ENCODE measurements at places on chromosomes 12 and 14.
A peak's percentile ranks its signal among the peaks of the same experiment; 100 is the strongest.

- DNase-seq, result no peak
Measured at GRCh38 chr12:54376596-54376995, 7.9 kb downstream of the ZNF385A start.

DNA sequence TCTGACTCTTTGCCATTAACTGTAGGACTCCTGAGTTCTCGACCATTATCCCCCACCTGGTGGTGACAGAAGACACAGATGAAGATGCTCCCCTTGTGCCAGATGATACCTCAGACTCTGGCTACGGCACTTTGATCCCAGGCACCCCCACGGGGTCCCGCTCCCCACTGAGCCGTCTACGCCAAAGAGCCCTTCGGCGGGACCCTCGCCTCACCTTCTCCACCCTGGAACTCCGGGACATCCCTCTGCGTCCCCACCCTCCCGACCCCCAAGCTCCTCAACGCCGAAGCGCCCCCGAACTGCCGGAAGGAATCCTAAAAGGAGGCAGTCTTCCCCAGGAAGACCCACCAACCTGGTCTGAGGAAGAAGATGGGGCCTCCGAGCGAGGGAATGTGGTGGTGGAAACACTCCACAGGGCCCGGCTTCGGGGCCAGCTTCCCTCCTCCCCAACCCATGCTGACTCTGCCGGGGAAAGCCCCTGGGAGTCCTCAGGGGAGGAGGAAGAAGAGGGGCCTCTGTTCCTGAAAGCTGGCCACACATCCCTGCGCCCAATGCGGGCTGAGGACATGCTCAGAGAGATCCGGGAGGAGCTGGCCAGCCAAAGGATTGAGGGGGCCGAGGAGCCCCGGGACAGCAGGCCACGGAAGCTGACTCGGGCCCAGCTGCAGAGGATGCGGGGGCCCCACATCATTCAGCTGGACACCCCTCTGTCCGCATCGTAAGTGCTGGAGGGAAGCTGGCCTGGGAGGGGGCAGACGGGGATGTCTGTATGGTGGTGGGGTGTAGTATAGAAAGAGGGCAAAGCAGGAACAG is 14.4 kb downstream of the TNFRSF1A start:
- no peak for DNase-seq

DNA sequence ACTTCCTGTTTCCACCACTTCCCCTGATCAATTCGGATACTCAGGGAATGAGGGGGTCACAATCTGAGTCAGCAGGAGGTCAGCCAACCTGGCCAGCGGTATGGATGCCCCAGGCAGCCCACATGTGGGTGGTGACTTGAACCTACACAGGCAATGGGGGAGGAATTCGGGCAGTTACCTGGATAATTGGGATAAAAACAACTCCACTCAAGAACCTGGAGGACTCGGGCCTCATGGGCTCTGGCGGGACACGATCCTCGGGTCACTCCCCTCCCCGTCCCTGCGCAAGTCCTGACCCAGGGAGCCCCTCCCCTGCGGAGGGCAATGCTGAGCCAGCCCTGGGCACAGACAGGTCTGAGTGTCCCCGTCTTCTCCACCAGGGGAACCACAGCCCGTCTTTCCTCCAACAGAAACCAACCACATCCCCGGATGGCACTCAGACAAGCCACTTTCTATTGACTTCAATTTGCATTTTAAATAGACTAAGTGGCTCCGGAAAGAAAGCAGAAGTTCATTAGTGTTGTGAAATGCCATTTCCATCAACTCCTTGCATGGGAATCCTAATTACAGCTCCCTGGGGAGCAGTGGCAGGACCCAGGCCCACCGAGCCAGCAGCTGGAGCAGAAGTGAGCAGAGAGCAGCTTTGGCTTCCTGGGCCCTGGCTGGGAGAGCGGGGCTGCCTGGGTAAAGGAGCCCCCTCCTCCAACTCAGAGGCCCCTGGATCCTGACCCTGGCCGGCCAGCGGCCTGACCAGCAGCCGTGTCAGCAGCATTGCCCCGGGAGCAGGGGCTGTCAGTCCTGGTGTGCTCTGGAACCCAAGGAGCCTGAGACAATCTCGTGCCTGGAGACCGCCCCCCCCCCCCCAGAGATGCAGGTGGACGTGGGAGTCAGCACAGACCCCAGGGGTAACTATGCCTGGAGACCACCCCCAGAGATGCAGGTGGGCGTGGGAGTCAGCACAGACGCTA is 374.1 kb downstream of the ADGRD1 start:
- DNase-seq, result no peak

DNA sequence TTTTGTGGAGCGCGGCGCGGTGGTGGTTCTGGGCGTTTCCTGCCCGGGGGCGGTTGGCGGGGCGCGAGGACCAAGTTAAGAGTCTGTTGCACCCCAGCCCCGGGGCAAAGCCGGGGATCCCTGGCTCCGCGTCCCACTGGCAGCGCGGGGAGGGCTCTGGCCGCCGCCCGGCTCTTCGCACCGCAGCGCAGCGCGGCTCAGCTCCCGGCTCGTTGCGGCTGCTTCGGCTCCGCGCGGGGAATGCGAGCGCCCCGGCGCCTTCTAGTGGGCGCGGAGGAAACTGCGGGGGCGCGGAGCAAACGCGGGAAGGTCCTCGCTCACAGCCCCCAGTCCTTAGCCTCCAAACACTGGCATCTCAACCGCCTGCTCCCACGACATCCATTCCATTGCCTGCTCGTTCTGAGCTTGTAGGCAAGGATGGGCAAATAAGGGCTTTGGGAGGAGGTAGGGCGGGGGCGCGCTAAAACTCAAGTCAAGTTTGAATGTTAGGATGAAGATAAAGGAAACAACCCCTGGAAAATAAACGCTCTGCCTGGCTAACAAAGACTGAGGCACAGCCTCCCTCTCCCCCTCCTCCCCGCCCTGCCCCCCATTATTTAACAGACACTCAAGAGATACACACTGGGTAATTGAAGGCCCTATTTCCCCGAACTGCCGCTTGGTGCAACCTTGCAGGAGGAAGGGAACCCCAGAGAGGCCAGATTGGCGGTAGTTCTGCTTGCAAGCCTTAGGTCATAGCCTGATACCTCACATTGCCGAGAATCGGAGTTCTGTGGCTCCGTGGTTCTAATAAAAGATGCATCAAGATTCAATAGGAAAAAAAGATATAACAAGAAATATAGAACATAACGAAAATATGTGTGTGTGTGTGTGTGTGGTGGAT is at the start of gene B4GALNT1:
B4GALNT1 (minus strand) TSS at position 244 of the 883 bp plus-strand sequence. CDS start 1,069 bp downstream, outside the sequence.
- DNase-seq, result peak; percentile 38

DNA sequence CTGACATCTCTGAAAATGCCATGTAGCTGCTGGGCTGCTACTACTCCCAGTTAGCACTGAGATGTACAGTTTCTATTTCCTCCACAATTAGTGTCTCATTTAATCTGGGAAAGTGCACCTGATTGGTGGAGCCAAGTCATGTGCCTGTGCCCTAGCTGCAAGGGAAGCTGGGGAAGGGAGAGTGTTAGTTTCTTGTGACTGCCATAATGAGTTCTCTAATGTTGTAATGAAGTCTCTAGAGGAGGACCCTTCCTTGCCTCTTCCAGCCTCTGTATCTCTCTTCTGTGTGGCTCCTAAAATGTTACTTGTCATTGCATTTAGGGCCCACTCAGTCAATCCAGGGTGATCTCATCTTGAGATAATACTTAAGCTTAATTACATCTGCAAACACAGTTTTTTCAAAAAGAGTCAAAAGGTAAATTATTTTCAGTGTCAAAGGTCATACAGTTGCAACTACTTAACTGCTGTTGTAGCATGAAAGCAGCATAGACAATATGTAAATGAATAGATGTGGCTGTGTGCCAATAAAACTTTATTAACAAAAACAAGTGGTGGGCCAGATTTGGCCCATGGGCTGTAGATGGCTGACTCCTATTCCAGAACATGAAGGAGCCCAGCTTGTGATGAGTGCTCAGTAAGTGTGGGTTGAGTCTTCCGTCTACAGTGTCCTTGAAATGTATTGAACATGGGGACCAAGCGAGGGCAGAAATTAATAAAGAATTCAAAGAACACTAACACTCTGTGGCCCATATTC is 137.2 kb upstream of the MAP1LC3B2 start:
- no peak for DNase-seq

DNA sequence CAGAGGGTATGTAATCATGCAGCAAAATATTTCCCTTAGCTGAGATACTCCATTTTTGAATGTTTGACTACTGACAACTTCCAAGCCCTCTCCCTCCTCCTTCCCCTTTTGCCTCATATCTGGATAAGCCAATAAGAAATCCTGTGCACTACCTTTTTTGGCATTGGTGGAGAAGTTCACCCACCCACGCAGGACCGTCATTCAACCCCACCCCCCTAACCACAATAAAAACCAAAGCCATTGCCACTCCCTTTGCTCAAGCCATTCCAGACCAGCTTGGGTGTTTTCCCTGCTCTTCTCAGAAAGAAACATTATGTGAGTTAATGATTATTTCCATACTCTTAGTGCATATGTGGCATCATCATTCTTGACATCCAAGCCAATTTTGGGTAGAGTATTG is 176.7 kb downstream of the PTPN11 start:
- DNase-seq, result no peak

DNA sequence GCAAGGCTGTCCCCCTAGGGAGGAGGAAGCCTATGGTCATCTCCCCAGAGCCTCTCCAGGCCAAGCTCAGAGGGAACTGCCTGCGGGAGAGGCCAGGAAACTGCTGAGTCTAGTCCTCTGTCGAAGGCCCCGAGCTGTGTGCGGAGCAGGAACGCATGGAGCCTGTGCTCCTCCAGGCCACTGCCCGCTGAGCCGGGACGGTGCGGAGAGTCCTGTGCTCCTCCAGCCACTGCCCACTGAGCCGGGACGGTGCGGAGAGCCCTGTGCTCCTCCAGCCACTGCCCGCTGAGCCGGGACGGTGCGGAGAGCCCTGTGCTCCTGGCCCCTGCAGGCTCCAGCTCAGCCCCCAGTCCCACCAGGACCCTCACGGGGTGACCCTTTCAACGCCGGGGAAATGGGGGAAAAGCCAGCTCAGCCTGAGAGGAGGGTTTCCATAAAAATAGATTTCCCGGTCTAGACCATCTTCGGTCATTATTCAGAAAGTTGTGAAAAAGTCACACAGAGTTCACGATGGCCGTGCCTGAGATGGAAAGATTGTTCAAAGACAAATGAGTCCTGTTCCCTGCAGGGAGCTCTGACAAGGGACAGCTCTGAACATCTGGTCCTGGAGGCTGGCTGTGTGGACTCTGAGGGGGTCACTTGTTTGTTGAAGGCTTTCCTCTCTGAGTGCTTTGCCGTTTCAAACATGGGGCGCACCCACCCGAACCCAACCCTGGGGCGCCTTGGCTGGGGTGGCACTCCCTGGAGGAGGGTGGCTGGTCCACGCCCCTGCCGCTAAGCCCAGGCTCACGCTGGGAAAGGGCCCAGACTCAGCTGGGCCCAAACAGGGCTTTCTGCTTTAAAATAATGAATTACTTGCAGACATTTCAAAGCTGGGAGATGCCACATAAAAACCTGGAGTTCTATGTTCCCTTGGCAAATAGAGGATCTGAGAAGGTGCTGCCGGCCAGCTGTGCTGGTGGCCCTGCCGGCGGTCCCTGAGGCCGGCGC is 85.5 kb downstream of the ADGRD1 start:
- DNase-seq, result no peak

GRCh38 chr12:69932676-69933552 is 107.9 kb downstream of the MYRFL start:
- DNase-seq, result no peak

- no peak for DNase-seq
Measured at GRCh38 chr12:14156606-14157005, 175.2 kb upstream of the GRIN2B start.

GRCh38 chr12:92544322-92544721 is 158.5 kb upstream of the PLEKHG7 start:
- DNase-seq, result no peak

DNA sequence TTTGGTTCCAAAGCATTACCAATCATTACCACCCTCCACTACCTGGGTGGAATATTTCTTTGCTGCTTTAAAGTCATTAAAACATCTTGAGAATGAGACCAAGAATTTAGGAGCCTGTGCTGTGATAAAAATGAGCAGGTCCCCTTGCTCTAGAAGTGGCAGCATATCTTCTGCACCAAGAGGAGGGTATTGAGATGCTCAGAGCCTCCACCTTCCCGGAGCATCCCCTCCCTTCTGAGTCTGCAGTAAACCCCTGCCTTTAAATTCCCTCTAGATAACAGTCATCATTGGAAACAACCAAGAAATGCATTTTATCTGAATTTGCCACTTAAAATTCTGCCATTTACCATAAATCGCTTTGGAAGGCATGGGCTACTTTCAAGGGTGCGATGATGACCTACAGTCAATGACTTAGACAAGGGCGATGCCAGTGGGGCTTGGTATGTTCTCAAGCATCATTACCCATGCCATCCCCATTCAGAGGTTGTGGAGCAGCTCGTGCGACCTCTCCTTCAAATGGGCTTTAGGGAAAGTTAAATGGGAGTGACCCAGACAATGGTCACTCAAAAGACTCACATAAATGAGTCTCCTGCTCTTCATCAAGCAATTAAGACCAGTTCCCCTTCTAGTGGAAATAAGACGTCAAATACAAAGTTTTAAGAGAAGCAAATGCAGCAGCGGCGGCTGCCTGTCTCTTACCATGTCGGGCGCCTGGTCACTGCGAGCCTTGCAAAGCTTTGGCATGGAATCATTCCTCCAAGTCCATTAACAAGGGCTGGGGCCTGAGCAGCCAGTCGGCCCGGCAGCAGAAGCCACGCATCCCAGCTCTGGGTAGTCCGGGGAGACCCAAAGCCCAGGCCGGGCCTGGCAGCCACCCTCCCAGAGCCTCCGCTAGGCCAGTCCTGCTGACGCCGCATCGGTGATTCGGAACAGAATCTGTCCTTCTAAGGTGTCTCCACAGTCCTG is 334.5 kb downstream of the TMEM121 start:
- DNase-seq, result no peak

GRCh38 chr12:52846356-52846970 is 2.3 kb downstream of the KRT78 start:
- no peak for DNase-seq

DNA sequence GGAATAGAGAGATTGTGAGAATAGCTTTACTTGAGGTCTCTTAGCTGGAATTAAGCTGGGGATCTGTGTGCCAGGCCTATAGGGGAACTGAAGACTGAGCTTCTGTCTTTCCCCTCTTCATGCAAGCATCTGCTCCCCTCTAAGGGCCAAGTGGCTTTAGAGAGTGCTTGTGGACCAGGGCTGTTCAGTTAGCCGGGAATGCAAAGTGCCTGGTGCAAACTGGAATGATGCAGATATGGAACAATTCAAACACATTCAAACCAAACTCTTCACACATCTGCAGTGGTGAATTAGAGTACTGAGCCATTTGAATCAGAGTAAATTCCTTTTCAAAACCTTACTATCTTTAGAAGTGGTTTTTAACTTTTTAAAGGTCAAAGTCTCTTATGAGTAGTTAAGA is 99.0 kb downstream of the LIN7A start:
- no peak for DNase-seq

DNA sequence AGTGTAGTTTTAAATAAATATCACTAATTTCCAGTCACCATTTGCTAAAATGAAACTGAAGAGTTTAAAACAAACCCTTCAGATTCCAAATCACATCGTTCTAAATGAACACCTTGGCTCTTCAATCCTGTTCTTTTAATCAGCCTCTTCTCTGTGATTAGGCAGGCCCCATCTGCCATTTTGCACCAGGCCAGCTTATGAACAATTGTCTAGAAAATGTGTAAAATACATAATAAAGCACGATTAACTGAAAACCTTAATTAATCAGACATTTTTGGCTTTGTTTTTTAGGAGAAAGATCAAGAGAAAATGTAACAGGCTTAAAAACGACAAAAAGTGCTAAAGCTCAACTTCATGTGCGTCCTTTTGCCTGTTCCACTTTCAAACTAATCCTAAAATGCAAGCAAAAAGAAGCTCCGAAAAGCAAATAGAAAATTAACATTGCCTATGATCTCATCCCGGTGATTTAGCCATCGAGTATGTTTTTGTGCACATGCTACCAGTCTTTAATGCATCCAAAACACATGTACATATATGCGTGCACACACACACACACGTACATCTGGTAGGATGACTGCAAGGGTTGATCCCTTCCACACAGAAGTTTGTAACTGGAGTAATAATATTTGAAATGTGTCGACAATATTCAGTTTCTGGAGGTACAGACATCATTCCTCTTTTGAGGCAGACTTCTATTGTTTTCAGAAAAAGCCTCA is 288.6 kb downstream of the FOXN3 start:
- no peak for DNase-seq

Measured in stimulated activated CD8-positive, alpha-beta memory T cell treated with anti-CD3 and anti-CD28 coated beads, Interleukin-4, amount 100 ng/mL, for 1 hour (primary cell).